ENCODE measurements at places on chromosomes 12 and 14.

DNA sequence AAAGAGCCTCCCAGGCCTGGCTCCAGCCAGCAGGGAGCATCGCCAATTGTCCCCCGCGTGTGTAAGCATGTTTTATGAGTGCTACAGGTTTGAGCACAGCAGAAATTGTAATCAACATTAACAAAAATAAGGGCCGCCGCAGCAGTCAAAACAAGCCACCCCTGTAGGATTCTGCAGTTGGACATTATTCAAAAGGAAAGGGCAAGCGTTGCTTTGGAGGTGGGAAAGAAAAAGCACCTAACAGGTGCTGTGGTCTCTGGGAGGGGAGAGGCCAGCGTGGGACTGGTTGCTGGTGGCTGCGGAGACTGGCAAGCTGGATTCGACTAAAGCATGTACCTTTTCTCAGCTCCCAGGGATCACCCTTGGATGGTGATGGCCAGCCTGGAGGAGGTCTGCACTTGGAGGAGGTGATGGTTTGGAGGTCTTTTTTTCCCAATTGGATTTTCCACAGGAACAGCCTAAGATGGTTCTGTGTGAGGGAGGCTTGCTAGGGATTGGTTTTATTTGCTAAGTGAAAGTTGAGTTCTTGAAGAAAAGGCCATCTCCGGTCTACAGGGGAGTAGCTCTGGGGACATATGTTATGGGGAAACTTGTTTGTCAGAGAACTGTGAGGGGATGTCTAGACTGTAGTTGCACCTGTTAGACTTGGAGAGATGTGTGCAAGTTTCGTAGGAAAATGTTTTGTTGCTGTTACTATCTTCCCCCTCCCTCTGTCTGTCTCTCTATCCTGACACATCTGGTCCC lies 2.0 kb downstream of the DYRK2 start:
- peak; percentile 14 for DNase-seq

GRCh38 chr12:46788072-46788887 lies 37.5 kb downstream of the SLC38A4 start:
- no peak for DNase-seq

DNA sequence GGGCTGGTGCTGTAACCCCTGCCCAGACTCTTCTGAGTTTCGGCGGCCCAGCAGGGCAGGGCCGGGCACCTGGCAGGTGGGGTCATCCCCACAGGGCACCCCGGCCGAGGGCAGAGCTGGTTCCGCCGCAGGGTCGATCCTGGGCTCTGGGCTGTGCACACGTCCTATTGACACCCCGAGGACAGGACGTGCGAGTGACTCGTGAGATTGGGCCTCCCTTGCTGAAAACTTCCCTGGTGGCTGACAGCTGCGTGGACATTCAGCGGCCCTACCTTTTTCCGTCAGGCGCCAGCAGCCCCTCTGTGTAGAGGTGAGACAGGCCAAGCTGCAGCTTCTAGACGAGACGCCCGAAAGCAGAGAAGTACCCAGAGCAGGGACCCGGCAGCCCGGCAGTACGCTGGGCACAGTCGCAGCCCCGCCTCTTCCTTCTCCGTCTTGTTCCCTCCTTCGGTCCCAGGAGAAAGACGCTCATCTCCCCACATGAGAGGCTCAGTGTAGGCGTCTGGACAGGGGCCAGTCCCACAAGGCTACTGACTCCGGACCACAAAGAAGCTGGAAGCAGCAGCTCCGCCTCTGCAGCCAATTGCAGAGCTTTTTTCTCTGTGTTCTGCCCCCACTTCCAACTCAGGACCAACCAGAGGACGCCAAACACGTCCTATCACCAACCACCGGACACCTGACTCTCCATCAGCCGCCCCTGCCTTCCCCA lies at the start of gene LRCOL1:
TSS of gene LRCOL1 (minus strand) at position 532 of the 709 bp plus-strand sequence. CDS start 4,331 bp downstream, outside the sequence.
- no peak for DNase-seq

DNA sequence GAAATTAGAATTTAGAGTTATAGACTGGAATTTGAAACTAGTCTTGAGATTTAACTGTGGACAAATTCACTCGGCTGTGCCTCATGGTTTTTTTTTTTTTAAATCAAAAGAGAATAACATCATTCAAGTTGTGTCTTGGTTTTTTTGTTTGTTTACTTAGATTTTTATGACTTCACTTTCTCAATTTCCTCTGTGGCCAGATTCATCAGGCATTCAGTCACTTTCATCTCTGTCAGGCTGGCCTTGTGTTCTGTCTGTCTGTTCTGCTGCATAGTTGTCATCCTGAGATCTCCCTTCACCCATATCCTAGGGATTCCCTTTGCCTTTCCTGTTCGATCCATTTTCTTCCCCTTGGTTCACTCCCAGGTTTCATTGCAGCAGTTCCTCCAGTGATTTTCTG lies 10.0 kb downstream of the MARK3 start:
- DNase-seq = no peak

DNA sequence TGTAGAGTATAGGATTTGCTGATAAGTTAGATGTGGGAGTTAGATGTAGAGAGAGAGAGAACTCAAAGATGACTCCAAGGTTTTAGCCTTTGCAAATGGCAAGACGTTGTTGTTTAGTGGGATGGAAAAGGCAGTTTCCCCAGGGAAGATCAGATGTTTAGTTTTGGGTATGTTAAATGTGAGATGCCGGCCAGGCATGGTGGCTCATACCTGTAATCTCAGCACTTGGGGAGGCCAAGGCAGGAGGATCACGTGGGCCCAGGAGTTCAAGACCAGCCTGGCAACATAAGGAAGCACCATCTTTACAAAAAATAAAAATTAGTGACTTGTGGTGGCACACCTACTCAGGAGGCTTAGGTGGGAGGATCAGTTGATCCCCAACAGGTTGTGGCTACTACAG lies 33.5 kb downstream of the SCFD1 start:
- DNase-seq = no peak

DNA sequence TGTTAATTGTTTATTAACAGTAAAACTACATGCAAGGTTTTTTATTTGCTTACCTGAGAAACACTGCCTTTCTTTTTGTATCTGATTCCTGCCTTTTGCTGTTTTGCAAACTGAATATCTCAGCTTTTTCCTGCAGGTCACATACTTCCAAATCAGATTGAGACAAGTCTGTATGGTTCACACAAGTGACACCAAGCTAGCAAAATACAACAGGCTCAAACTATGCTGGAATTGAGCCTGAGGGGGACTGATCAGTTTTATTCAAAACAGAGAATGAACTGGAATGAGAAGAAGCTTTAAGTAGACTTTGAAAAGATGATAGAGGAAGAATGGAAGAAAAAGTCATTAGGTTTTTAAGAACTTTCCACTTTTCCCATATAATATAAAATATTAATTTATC lies 12.2 kb upstream of the CDK17 start:
- no peak for DNase-seq

- no peak for DNase-seq
Measured at GRCh38 chr14:36467332-36467731, 52.7 kb downstream of the NKX2-1 start.

DNA sequence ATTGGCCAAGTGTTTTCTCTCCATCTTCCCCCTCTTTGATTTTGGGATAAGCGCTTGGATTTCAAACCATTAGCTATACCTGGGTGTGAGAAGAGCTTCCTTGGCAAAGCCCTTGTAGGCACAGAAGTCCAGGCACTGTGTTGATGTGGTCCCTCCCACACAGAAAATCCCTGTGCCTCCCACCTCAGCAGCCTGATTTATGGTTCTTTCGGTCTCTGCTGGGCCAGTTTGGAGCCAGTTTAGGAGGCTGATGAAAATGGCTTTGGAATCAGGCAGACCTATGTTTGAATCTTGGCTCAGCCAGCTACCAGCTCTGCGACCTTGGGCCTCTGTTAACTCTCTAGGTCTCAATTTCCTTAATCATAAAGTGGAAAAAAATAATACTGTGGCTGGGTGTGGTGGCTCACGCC lies 9.6 kb upstream of the IFT81 start:
- DNase-seq = no peak

- no peak for DNase-seq
Measured at GRCh38 chr12:109555431-109556315, 17.6 kb downstream of the MMAB start.

DNA sequence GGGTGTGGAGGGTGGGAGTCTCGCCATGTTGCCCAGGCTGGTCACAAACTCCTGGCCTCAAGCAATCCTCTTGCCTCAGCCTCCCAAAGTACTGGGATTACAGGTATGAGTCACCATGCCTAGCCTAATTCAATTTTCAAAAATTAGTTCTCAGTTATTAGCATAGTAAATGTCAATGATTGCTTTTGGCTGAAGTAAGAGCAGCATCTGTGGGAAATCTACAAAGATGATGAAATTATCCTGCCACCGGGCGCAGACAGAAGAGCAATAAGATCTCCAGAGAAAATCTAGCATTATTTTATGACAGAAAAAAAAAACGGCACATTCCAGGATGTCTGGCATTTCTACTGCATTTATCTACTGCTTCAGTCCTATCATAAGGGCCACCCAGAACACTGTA lies 97.9 kb upstream of the DAAM1 start:
- DNase-seq = no peak

DNA sequence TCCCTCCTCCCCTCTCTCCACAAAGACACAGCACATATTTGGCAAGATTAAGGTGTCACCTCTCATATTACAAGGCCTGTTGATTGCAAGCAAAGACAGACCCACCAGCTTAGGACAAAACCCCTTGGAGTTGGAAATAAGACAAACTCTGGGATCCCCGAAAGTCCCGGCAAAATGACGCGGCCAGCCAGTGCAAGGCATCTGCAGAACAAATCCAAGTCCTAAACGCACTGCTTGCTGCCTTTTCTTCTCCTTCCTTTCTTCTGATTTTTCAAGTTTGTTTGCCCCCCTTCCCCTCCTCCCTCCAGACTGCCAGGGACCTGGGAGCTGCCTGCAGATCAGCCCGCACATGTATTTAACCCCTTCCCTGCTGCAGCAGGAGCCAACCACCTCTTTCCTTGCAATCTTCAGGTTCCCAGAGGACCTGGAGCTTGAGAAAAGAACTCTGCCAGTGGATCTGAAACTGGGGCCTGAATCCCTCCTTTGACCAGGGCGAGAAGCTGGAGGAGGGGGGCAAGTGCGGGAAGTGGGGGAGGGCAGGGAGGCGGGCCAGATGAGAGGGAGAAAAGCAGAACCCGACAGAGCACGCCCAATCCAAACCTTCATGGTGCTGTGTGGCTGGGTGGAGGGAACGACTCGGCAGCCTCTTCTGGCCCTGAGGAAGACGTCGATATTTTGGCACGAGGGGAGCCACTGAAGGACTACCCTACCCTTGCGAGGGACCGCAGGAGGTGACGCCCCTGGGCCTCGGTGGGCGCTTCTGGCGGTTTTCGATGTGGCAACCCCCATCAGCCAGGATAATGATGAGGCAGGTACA lies 2.0 kb upstream of the NTF3 start:
- no peak for DNase-seq

- DNase-seq = no peak
Measured at GRCh38 chr12:110037315-110037714, 11.0 kb downstream of the C12orf76 start.

- DNase-seq = no peak
Measured at GRCh38 chr12:128789356-128789929, 34.3 kb downstream of the SLC15A4 start.

- DNase-seq = no peak
Measured at GRCh38 chr14:97413022-97413539, 615.9 kb downstream of the VRK1 start.

DNA sequence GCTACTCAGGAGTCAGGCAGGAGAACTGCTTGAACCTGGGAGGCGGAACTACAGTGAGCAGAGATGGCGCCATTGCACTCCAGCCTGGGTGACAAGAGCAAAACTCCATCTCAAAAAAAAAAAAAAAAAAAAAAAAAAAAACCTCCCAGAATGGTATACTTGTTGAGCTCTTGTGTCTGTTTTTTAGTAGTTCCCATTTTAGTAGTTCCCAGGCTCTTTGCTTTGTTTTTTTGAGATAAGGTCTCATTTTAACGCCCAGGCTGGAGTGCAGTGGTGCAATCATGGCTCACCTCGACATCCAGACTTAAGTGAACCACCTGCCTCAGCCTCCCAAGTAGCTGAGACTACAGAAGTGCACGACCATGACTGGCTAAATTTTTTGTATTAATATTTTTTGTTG lies 13.4 kb downstream of the ATXN2 start:
- no peak for DNase-seq

- DNase-seq = no peak
Measured at GRCh38 chr12:1843641-1844005, 23.3 kb downstream of the LRTM2 start.

DNA sequence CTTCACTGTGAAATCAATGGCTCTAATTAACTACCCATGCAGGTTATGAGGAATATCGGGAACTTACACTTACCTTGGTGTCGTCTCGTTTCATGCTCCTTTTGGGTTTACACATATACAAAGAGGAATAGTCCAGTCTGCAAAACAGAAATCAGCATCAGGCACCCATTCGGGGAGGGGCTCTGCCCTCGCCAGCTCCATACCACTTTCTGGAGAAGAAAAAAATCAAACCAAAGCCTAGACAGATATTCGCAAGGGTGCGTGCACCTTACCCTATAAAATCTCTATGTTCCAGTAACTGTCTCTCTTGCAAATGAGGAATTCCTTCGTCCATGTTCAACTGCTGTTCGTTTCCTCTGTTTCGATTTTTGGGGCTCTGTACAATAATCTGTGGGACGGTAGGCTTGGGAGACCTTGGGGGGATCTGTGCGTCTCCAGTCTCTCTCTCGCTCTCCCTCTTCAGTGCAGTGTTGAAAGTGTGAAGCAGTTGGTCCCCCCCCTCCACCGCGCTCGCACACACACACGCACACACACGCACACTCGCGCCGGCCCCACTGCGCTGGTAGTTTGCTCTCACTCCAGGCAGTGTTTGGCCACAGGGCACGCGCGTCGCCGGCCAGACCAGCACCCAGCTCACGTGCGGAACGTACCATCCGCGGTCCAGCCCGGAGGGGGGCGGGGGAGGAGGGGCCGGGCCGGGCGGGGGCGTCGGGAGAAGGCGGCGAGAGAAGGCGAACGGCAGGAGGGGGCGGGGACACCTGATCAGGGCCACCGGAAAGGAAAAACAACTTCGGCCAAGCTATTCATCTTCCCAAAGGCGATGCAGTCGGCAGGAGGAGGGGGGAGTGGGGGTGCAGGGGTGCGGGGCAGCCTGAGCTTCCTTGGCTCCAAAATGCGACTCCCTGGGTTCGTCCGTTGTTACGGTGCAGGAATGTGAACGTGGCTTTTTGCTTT lies at the start of gene BHLHE41:
TSS of gene BHLHE41 (minus strand) at position 592 of the 954 bp plus-strand sequence. CDS start at position 334, 258 bp downstream.
- no peak for DNase-seq

- no peak for DNase-seq
Measured at GRCh38 chr14:34688470-34689206, 25.8 kb downstream of the CFL2 start.

GRCh38 chr12:116959845-116960514 lies 49.2 kb downstream of the FBXW8 start:
- DNase-seq = no peak

- no peak for DNase-seq
Measured at GRCh38 chr12:5439371-5439771, 7.5 kb downstream of the NTF3 start.

DNA sequence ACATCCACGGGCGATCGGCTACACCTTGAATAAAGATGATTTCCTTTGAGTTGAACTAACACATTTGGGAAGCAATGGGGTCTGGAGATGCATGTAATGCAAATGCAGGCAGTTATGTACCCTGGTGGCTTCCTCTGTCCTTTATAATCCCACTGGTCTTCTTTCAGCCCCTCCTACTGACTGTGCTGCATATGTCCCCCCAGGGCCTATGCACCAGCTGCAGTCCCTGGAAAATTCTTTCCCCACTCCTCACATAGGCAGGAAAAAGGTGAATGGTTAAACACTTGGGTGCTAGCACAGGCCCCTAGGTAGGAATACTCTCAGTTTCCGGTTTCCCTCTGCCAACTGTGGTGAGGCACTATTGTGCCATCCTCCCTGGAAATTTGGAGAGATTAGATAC lies 294.8 kb upstream of the SOX5 start:
- DNase-seq = no peak

All from left kidney (tissue), 8 donors.